ENCODE measurements at places on chromosomes 6 and 20.

GRCh38 chr20:1870323-1870722 lies 24.9 kb upstream of the SIRPA start:
- no peak for DNase-seq

DNA sequence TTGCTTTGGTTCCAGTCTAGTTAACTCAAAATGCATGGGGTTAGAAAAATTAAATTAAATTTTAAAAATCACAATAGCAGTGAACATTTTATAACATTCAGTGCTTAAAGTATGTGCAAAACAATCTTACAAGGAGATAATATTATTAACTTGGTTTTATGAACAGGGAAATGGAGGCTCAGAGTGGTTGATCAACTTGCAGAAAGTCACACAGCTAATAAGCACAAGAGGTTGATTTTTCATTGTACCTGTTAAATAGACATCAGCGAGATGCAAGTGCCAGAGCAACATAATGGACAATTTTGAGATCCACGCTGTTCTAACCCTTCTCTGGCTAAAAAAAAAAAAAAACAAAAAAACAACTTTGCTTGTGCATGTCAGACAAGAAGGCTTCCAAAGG lies 219.8 kb downstream of the TSHZ2 start:
- no peak for DNase-seq

- DNase-seq, result no peak
These were observed 39.2 kb upstream of the KCNG1 start for GRCh38 chr20:51062065-51062464.

DNA sequence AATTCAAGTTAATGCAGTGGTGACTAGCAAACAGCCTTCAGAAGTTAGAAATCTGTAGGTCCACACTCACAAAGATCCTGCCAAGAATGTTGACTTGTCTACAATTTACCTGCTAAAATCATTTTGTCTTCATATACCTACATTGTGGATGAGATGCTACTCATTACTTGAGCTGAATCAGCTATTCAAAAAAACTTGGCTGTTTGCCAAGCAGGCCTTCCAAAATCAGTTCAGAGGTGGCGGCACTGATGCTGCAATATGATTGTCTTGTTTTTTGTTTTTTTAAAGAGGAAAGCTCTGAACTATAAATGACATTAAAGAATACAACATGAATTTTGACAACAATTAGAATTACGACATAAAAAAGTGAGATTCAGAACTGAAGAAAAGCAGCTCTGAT lies 354.7 kb upstream of the KHDRBS2 start:
- DNase-seq, result no peak

DNA sequence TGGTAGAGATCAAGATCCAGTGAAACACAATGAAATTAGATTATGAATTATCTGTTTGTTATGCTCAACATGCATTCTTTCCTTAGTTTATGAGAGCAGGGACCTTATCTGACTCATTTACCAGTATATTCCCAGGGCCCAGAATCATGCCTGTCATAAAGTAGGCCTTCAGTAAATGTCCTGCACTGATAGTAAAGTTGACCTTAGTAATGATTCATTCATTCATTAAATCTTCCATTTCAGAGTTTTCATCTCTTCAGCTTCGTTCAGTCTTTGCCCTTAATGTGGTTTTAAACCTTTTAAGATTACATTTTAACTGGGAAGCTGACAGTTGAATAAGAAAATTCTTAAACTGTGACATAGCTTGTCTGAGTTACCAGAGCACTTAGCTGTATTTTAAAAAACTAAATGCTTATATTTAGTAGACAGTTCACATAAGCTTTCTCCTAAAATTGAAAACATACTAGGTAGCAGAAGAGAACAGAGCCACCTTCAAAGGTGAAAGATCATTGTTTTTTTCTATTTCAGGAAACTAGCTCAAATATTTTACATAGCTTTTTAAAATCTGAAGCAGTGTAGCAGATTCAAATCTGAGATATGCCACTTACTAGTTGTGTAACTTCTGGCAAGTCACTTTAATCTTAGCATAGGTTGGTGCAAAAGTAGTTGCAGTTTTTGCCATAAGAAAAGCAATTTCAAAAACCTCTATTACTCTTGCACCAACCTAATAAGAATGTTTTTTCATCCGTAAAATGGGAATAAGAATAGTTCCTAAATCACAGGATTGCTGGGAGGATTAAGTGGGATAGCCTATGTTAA lies 41.4 kb downstream of the MCM8 start:
- no peak for DNase-seq
